Suppressor macrophage treated with lipopolysaccharide for 1 hour (primary cell): ENCODE measurements at places on chromosomes 12 and 14.

- peak; percentile 37 for DNase-seq
Measured at GRCh38 chr14:99393059-99393655, 87.5 kb downstream of the SETD3 start.

DNA sequence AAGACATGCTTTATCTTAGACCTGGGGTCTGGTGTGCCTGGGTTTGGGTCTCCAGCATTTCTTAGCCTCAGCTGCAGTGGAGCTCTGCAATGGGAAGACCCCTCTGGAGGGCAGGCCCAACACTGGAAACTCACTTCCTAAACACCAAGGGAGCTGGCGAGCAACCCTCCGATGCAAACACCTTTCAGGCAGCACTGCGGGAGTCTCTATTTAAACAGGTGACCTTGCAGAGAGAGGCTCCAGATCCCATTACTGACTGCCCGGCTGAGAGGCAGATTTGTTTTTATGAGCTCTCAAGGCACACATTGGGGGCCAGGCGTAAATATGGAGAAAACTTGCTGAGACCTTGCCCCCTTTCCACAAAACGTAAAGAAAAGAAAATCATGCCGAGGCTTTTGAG lies 195.5 kb downstream of the PAX9 start:
- no peak for DNase-seq

- no peak for DNase-seq
Measured at GRCh38 chr12:5432011-5432400, at the start of gene NTF3. TSS of gene NTF3 (plus strand) at chr12:5432108. CDS start at chr12:5432325, 217 bp downstream.

GRCh38 chr14:26621364-26621763 lies 23.5 kb upstream of the NOVA1 start:
- DNase-seq = no peak

- DNase-seq = no peak
Measured at GRCh38 chr12:118436002-118436730, 59.8 kb downstream of the SUDS3 start.

GRCh38 chr12:113899042-113899560 lies 67.0 kb downstream of the RBM19 start:
- no peak for DNase-seq

DNA sequence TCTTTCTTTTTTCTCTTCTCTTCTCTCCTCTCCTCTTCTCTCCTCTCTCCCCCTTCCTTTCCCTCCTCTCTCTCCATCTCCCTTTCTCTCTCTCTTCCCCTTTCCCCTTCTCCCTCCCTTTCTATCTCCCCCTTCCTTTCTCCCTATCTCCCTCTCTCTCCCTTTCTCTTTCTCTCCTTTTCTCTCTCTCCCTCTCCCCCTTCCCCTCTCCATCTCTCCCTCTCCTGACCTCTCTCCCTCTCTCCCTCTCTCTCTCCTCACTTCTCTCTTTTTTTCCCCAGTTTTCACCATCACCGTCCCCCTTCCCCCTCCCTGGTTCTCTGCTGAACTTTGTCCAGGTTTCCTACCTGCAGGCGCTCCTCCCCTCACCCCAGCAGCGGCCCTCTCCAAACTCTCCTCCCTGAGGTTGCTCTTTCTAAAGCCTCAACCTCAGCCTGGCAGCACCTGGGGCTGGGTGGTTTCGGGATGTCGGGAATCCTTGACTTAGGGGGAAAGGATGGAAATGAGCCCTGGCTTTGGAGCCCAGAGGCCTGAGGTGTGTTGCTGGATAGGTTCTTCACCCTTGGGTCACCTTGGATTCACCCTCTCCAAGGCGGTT lies 14.7 kb upstream of the TBX3 start:
- no peak for DNase-seq
